ENCODE measurements at places on chromosomes 6 and 20.

- no peak for DNase-seq
Observed at GRCh38 chr6:108115598-108116058, 41.1 kb upstream of the OSTM1 start.

GRCh38 chr6:6243846-6244245 is 76.6 kb downstream of the F13A1 start:
- no peak for DNase-seq

- DNase-seq, result no peak
Observed at GRCh38 chr20:1676650-1677049, 19.1 kb upstream of the SIRPG start.

- no peak for DNase-seq
Observed at GRCh38 chr20:31607640-31608250, 2.7 kb downstream of the ID1 start.

Data from activated gamma-delta T cell (primary cell).